Activated CD8-positive, alpha-beta memory T cell treated with anti-CD3 and anti-CD28 coated beads for 1 hour (primary cell): ENCODE measurements at places on chromosomes 13 and 19.

DNA sequence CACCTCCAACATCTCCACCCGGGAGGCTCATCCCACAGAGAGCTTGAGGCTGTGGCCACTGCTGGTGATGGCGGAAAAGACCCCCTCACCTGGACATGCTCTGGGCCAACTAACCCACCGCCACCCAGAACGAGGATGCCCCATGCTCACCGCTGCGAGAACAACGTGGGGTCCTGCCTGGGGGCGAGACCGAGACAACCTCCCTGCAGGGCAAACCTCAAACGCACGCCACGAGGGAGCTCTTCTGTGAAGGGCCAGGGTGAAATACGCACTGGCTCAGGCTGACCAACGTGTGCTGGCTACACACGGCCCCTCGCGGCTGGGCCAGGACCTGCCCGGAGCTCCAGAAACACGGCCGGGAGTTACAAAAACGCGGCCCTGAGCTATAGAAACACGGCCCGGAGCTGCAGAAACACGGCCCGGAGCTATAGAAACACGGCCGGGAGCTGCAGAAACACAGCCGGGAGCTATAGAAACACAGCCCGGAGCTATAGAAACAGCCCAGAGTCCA lies 19.0 kb upstream of the PLPP2 start:
- no peak for DNase-seq

GRCh38 chr13:38002606-38003005 lies 133.0 kb upstream of the TRPC4 start:
- no peak for DNase-seq

DNA sequence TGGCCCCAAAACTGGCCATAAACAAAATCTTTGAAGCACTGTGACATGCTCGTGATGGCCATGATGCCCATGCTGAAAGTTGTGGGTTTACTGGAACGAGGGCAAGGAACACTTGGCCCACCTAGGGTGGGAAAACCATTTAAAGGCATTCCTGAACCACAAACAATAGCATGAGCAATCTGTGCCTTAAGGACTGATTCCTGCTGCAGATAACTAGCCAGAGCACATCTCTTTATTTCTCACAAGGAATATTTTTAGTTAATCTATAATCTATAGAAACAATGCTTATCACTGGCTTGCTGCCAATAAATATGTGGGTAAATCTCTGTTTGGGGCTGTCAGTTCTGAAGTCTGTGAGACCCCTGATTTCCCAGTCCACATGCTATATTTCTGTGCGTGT lies 10.3 kb upstream of the ZNF726 start:
- no peak for DNase-seq

DNA sequence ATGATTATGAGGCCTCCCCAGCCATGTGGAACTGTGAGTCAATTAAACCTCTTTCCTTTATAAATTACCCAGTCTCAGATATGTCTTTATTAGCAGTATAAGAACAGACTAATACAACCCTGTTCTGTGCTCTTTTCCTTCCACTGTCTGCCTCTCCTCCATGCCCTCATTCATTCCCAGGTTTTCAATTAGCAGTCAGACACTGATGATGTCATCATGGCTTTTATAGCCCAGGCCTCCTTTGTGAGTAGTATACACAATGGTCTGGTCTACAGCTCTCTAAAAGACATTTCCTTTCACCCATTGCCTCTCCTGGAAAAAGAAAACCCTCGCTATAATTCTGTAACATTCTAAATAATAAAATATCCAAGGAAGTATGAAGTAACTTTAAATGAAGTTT lies 25.5 kb downstream of the FGF14 start:
- no peak for DNase-seq

- no peak for DNase-seq
These were observed 80.8 kb downstream of the SCGB2B2 start for GRCh38 chr19:34596115-34596514.

DNA sequence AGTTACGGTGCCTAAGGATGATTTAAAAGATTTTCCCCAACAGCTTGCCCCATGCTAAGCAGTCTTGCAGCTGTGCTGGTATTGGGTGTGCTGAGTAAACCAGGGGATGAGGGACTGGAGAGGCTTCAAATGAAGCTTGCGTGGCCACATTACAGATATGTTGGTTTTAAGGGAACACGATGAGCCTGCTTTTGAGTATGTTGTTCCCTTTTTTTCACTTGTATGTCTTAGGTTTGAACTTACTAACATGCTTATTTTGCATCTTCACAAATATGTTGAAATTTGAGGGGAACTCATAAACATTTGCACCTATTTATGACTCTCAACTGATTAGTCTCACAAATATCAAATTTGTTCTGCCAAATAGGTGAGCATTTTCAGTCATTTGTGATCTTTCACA lies 2.0 kb upstream of the IL17D start:
- DNase-seq: no peak

DNA sequence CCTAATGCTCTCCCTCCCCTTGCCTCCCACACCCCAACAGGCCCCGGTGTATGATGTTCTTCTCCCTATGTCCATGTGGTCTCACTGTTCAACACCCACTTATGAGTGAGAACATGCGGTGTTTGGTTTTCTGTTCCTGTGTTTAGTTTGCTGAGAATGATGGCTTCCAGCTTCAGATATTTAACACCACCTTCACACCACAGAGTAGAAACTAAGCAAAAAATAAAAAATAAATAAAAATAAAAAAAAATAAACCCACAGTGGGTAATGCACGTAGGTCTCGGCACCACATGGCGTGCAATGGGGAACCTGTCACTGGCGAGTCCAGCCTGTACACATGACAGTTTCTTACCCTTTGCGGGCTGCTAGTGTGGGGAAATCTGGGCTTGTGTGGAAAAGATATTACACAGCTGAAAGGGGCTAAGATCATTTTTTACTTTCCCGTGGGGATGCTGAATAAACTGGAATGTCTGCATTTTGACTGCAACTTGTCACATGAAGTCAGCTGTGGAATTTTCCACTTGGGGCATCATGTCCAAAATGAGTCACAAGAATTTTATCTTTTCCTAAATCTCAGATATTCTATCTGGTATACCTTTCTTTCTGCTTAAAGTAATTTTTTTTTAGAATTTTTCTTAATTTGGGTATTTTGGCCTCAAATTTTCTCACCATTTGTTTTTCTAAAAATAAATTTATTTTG lies 170.5 kb downstream of the IRS2 start:
- DNase-seq: no peak

- no peak for DNase-seq
These were observed 4.4 kb downstream of the ZC3H4 start for GRCh38 chr19:47109177-47109540.

GRCh38 chr13:102405499-102406100 lies 3.8 kb upstream of the FGF14 start:
- DNase-seq: no peak

DNA sequence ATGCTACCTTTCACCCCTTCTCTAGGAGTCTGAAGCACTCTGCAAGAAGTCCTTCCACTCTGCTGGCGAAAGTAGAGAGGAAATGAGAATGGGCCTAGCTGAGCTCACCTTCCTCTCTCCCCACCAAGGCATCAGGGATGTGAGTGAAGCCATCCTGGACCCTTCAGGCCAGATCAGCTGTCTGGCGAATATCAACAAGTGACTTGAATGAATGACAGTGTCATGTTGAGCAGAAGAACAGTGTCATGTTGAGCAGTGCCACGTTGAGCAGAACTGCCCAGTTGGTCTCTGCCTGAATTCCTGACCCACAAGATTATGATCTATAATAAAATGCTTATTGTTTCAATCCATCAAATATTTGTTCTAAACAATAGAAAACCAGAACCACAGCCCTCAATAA lies 166.2 kb upstream of the RFC3 start:
- DNase-seq: no peak

DNA sequence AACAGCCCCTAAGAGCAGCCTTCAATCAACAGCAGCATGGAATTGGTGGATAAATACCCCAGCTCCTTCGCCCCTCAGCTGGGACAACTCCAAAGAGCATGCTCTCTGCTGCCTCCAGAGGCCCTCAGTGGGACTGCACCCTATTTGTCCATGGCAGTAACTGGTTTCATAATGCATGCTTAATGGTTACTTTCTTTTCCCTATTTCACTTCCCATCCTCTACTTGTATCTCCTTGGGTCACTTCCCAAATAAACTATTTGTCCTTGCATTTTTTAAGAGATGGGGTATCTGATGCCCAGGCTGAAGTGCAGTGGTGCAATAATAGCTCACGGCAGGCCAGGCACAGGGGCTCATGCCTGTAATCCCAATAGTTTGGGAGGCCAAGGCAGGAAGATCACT lies 13.5 kb upstream of the TPM4 start:
- DNase-seq: no peak

DNA sequence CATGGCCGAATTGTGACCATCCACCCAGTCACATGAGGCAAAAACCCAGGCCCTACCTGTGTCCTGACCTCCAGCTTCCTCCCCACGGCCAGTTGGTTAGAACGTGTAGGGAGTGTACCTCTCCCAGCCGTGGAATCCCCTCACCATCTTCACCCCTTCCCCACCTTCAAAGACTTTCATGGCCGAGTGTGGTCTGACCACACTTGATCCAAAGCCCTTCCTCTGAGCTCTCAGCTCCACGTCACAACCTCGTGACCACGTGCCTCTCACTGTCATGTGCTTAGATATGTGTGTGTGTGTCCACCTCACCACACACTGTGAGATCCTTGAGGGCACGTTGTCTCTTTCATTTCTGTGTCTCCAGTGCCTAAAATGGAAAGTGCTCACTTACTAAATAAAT lies 48.6 kb upstream of the UBE2L5 start:
- peak; percentile 14 for DNase-seq

GRCh38 chr19:32352241-32352630 lies 6.8 kb downstream of the ZNF507 start:
- DNase-seq: no peak

- no peak for DNase-seq
These were observed 78.9 kb downstream of the COL4A1 start for GRCh38 chr13:110227864-110228643.

DNA sequence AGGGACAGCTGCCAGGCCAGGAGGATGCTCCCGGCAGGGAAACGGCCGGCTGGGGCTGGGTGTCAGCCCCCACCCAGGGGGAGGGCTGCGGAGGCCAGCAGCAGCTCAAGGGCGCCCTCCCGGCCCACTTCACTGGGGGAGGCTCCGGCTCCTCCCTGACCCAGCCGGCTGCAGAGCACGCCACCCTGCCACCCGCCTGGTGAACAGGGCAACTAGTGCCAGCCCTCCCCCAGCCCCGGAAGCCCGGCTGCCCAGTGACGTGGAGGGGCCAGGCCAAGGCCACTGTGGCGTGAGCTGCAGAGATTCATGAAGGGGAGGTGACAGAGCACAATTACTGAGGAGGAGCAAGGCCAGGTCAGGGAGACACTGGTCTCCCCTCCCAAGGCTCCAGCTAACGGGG lies 14.7 kb downstream of the REXO1 start:
- no peak for DNase-seq

DNA sequence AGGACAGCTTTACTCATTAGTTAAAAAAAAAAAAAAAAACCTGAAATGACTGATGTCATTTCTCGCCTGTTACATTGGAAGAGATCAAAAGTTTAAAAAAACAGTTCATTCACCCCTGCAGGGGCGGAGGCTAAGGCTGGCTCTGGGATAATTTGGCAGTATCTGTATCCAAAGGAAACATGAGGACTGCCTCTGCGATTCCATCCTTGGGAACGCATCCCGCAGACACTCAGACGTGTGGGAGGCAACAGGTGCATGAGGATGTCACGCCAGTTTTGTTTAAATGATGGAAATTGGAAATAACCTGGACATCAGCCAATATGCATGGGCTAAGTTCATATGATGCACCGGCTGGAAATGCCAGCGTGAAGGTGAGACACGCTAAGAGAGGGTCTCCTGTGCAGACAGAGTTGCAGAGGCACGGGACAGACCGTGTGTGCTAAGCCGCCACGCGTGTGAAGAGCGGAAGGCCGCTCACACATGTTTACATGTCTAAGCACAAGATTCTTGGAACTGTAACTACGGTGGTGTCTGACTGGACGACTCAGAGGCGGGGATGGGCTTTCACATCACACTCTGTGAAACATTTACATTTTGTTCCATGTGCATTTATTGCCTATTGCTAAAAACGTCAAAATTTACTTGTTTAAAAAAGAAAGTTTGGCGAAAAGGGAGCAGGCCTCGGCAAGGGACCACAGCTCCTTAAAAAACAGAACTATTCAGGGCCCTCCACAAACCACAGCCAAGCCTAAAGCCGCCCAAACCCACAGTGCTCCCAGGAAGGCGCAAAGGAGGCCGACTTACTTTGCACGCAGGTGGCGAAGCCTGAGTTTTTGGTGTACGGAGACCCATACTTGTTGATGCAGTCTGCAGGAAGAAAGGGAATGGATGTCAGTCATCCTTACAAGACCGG lies 17.9 kb downstream of the GAS6 start:
- DNase-seq: no peak

DNA sequence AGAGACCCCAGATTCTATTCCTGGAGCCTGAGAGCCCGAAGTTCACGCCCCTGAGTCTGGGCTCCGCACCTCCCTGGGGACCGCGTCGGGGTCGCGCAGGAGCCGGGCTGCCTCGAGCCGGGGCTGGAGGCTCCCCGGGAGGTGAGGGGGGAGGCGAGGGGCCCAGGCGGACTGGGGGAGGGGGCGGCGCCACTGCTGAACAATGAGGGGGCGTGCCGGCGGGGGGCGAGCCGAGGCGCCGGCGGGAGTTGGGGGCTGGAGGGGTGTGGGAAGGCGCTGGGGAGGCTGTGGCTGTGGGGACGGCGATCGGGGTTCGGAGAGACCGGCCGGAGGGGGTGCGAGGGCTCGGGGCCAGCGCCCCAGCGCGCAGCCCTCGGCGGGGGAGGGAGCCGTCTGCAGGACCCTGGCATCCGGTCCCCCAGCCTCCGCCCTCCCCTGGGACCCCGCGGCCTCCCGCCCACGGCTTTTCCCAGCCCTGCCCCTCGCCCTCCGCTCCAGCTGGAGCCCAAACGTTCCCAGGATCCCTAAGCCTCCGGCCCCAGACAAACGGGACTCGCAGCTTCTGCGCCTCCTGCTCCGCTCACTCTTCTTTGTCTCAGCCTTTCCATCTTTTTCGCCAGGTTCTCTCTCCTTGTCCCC lies 922 bp downstream of the PLEKHG2 start:
- DNase-seq: no peak

DNA sequence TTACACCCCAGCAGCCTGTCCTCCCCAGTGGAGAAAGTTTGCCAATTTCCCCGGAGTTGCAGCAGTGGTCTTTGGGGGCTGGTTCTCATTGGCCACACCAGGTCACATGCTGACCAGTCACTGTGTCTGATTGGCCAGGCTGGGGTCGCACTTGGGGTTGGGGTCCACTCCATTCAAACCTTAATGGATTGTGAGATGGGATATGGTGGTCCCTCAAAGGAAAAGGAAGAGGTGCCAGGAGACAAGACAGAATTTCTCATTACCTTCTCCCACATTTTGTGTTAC lies 3.4 kb downstream of the PPM1N start:
- no peak for DNase-seq

GRCh38 chr19:42313840-42314755 lies 989 bp downstream of the TMEM145 start:
- DNase-seq: no peak

- peak; percentile 14 for DNase-seq
These were observed 16.7 kb downstream of the TSKS start for GRCh38 chr19:49746206-49746958.

GRCh38 chr13:110683203-110683883 lies 22.6 kb downstream of the CARS2 start:
- no peak for DNase-seq
